Heart right ventricle (tissue), 16 donors: ENCODE measurements at places on chromosomes 13 and 19. TPM values are rescaled to one million over a fixed set of nuclear protein-coding genes. Genes with fewer than 3 reads are reported as not detected.
A peak's percentile ranks its signal among the peaks of the same experiment; 100 is the strongest.

BCAM gene
- total RNA-seq, result 95.7 TPM

- no peak overlapping the region for H3K4me3 ChIP-seq
- no peaks in the 10 kb centered on the region for H3K27me3 ChIP-seq
- no peaks in the 10 kb centered on the region for H3K36me3 ChIP-seq
- H3K4me1 ChIP-seq, result peaks cover 19% of the 10 kb centered on the region
- no peak overlapping the region for H3K27ac ChIP-seq
- DNase-seq, result no peak
These were observed 31.2 kb downstream of the LACC1 start for GRCh38 chr13:43910856-43911255.

- no peak overlapping the region for H3K4me3 ChIP-seq
- no peak overlapping the region for H3K27ac ChIP-seq
- H3K27me3 ChIP-seq, result no peaks in the 10 kb centered on the region
- no peaks in the 10 kb centered on the region for H3K4me1 ChIP-seq
- no peaks in the 10 kb centered on the region for H3K36me3 ChIP-seq
These were observed 23.1 kb upstream of the INTS6 start for GRCh38 chr13:51475727-51476501.

GRCh38 chr19:44050740-44051649 is 841 bp upstream of the ZNF223 start:
- no peak for DNase-seq
- H3K36me3 ChIP-seq, result peaks cover 12% of the 10 kb centered on the region
- H3K4me3 ChIP-seq, result peak overlapping the region; percentile 77
- H3K4me1 ChIP-seq, result peaks cover 19% of the 10 kb centered on the region

DNA sequence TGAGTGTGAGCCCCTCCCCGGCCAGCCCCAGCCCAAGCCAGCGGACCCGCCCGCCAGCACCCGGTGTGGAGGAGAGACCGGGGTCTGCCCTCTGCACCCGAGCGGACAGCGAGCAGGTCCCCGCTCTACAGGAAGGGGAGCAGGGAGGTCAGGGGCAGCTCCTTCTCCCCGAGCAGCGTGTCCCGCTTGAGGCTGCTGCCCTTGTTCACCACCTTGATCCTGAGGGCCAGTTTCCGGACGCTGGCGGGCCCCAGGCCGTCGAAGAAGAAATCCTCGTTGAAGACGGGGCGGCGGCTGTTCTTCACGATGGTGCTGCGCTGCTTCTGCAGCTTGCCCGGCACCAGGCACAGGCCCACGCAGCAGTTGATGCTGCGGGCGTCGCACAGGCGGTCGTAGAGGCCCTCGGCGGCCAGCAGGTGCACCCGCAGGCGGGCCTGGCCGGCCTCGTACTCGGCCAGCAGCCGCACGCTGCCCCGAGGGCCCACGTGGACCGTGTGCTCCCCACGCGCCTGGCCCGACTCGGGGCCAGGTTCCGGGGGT is 1.9 kb downstream of the C2CD4C start:
- no peak overlapping the region for H3K4me3 ChIP-seq
- no peak for DNase-seq
- H3K4me1 ChIP-seq, result peaks cover 21% of the 10 kb centered on the region
- peaks cover 10% of the 10 kb centered on the region for H3K27me3 ChIP-seq

SHANK1 gene
- 0.30 TPM for total RNA-seq

CDC34 gene
- total RNA-seq, result 79.2 TPM

SUPT20H gene
- 23.9 TPM for total RNA-seq

DNA sequence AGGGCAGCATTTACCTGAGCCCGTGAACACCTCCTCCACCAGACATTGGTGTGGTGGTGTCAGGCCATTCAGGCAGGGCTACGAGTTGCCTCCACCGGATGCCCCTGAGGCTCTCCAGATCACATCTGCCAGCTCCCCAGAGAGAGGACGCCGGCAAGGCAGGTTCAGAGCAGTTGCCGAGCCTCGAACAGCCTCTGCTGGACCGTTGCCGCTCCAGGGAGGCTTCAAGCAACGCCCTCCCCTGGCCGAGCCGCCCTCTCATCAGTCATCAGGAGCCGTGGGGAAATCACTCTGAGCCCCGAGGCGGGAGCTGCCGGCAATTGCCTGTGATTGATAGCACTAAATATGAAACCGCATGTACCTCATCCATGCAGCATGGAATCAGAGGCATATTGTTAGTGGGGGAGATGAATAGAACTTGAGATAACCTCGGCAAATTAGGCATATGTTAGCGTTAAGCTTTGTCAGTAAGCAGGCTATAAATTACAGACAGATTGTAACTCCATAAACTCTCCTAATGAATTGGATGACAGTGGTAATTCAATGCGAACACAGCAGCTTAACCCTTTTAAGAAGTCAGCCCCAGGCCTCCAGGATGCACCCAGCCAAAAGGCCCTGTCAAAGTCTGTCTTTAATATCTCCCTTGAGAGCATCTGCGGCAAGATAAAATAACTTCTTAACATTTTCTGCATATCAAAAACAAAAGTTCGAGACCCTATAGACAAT is 29.8 kb upstream of the SPACA7 start:
- H3K4me1 ChIP-seq, result no peaks in the 10 kb centered on the region
- H3K27ac ChIP-seq, result no peak overlapping the region
- H3K4me3 ChIP-seq, result no peak overlapping the region
- DNase-seq, result no peak

LATS2 gene
- total RNA-seq, result 26.5 TPM

DNA sequence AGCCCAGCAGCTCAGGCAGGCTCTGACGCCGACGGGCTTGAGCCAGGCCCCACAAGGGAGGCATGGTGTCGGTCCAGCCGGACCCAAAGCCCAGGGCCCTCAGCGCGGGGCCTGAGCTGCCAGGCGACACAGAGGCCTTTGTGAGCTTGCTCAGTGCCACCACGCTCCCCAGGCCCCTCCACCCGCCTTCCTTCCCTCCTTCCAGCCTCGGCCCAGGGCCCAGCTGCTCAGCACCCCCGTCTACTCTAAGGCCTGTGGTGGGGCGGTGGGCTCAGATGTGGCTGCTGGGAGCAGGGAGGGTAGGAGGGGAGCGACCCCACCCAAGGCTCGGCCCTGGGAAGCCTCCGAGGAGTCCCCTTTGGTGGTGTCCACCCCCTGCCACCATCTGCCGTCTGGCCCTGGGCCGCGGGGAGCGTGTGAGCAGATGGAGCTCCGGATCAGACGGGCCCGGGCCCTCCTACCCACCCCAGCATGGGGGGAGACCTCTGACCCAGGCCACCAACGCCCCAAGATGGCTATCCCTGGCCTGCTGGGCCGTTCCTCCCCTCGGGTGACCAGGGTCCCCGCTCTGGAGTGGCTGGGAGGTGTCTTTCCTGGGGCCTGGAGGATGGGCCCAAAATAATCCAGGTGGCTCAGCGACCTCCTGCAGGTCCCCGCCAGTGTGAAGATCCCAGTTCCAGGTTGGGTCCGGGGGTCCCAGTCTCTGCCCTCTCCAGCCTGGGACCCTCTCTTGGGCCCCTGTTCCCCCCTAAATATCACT is 7.8 kb downstream of the ZBTB7A start:
- H3K27me3 ChIP-seq, result no peaks in the 10 kb centered on the region
- H3K4me1 ChIP-seq, result peaks cover 68% of the 10 kb centered on the region
- no peak for DNase-seq
- peaks cover 30% of the 10 kb centered on the region for H3K36me3 ChIP-seq
- peak overlapping the region; percentile 93 for H3K27ac ChIP-seq

DNA sequence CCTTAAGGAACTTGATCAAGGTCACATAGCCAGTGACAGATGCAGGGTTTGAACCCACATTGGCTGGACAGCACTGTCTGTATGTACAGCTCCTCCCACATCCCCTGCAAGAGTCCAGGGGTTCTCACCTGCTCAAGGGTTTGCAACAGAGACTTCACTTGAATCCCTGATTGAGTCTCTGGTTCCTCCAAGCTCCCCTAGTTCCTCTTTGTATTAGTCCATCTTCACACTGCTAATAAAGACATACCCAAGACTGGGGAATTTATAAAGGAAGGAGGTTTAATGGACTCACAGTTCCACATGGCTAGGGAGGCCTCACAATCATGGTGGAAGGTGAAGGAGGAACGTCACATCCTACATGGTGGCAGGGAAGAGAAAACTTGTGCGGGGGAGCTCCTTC is 72.8 kb upstream of the CLDN10 start:
- H3K4me3 ChIP-seq, result no peak overlapping the region
- no peak for DNase-seq
- peaks cover 2% of the 10 kb centered on the region for H3K27me3 ChIP-seq
- no peaks in the 10 kb centered on the region for H3K36me3 ChIP-seq
- H3K27ac ChIP-seq, result no peak overlapping the region
- H3K4me1 ChIP-seq, result no peaks in the 10 kb centered on the region

DNA sequence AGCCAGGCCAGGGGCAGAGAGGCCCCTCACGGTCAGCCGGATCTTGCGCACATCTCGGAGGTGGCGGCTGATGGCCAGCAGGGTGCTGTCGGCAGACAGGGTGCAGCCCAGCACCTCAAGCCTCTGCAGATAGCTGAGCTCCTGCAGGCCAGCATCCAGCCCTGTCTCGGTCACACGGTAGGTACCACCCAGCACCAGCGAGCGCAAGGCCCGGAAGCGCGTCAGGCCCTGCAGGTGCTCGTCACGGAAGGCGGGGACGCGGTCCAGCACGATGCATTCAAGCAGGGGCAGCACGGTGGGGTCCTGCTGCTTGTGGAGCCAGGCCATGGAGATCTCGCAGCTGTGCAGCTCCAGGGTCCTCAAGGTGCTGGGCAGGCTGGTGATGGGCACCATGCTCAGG is 7.7 kb downstream of the FBXL12 start:
- H3K27ac ChIP-seq, result no peak overlapping the region
- H3K27me3 ChIP-seq, result no peaks in the 10 kb centered on the region
- no peak for DNase-seq
- H3K4me1 ChIP-seq, result no peaks in the 10 kb centered on the region

ATP7B gene
- 8.1 TPM for total RNA-seq

CRX gene
- total RNA-seq, result not detected

DNA sequence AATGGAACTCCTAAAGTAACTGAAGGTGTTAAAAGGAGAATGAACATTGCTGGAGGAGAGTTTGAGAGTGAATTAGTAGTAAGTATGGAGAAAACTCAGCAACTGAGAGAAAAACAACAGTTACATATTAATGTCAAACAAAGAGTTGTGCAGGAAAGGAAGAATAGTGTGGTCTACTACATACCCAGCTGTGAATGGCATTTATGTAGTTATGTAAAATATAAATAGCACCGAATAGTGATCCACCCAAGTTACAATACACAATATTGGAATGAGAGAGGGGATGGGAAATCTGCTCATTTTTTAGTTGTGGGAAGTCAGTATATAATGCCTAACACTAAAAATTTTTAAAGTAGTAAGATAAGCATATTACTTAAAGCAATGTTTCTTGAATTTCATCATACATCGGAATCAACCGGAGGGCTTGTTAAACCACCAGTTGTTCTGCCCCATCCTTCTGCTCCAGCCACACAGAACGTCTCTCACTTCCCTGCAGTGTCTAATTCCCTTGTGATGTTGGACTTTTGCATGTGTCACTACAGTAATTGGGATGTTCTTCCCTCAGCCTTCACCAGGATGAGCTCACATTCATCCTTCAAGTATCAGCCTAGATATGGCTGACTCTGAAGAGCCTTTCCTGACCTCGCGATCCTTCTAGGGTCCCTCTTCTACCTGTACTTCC is 11.5 kb downstream of the CCDC70 start:
- H3K36me3 ChIP-seq, result no peaks in the 10 kb centered on the region
- H3K4me3 ChIP-seq, result no peak overlapping the region
- no peak for DNase-seq
- no peak overlapping the region for H3K27ac ChIP-seq
- no peaks in the 10 kb centered on the region for H3K4me1 ChIP-seq
- H3K27me3 ChIP-seq, result no peaks in the 10 kb centered on the region

INAFM1 gene
- 9.2 TPM for total RNA-seq

- peak overlapping the region; percentile 0 for H3K4me3 ChIP-seq
- H3K27me3 ChIP-seq, result no peaks in the 10 kb centered on the region
- H3K4me1 ChIP-seq, result peaks cover 14% of the 10 kb centered on the region
- peak; percentile 70 for DNase-seq
These were observed 3.7 kb downstream of the HRC start for GRCh38 chr19:49151267-49152118.

ZNF264 gene
- 20.8 TPM for total RNA-seq

KLK4 gene
- total RNA-seq, result not detected

CEACAM3 gene
- not detected for total RNA-seq

GRCh38 chr19:17803264-17803896 is 8.4 kb downstream of the B3GNT3 start:
- H3K4me1 ChIP-seq, result no peaks in the 10 kb centered on the region
- H3K4me3 ChIP-seq, result no peak overlapping the region
- DNase-seq, result no peak
- H3K36me3 ChIP-seq, result no peaks in the 10 kb centered on the region
- H3K27me3 ChIP-seq, result peaks cover 56% of the 10 kb centered on the region

DNA sequence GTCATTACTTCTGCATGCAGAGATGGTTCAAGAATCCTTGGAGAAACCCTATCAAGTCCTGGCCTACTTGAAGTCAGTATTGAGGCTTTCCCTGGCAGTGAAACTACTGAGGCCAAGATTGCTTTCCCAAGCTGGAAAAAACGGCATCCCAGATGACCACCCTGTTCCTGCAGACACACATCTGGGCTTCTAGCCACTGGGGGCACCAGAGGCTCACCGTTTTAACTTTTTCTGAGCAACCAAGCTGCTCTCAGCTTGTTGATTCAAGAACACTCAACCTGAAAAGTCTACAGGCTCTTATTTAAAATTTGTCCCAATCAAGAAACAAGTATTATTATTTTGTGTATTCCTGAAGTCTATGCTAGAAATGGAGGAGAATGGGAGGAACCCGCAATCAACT is 66.6 kb downstream of the SPRYD7 start:
- H3K27ac ChIP-seq, result no peak overlapping the region
- H3K4me3 ChIP-seq, result no peak overlapping the region
- no peaks in the 10 kb centered on the region for H3K36me3 ChIP-seq
- H3K4me1 ChIP-seq, result no peaks in the 10 kb centered on the region
- no peak for DNase-seq

CBY2 gene
- not detected for total RNA-seq

LRRC63 gene
- not detected for total RNA-seq
